ENCODE measurements at places on chromosomes 12 and 14.
A peak's percentile ranks its signal among the peaks of the same experiment; 100 is the strongest.

GRCh38 chr12:120115692-120116440, 687 bp downstream of the RAB35 start:
- DNase-seq, result peak; percentile 59

DNA sequence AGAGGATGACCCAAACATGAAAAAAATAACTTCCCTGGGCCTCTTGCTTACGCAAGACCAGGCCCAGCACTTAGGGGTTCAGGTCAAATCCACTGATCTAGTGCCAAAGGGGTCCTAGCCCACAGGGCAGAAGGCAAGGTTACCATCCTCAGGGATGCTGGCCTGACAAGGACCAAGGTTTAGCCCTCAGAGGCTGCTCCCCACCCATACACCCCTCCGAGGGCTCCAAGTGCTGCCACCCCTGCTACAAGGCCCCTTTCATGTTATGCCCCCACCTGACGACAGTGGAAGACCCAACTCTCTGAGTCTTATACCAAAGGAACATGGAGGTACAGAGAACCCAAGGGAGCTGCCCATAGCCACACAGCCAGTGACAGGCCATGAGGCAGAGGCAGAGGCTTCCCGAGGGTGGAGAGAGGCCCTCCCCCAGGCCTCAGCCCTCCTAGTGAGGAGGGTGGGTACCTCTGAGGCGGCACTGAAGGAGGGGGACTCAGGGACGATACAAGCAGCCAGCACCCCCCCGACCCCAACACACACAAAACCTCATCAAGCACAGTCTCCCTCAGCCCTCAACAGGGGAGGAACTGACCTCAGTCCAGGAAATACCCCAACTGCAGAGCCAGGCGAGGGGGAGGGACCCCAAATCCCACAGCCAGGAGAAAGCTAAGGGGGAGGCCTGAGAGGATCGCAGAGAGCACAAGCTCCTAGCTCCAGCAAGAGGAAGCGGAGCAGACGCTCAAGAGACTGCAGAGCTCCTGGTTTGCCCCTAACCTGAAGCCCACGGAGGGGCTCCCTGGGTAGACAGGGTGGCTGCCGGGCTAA, 37.0 kb downstream of the ANAPC7 start:
- no peak for DNase-seq

DNA sequence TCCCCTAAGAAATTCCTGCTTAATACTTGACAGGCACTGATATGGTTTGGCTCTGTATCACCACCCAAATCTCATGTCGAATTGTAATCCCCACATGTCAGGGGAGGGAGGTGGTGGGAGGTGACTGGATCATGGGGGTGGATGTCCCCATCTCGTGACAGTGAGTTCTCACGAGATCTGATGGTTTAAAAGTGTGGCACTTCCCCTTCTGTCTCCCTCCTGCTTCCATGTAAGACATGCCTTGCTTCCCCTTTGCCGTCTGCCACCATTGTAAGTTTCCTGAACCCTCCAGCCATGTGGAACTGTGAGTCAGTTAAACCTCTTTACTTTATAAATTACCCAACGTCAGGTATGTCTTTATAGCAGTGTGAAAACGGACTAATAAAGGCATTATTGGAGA, 198.0 kb downstream of the FOXN3 start:
- DNase-seq, result no peak

DNA sequence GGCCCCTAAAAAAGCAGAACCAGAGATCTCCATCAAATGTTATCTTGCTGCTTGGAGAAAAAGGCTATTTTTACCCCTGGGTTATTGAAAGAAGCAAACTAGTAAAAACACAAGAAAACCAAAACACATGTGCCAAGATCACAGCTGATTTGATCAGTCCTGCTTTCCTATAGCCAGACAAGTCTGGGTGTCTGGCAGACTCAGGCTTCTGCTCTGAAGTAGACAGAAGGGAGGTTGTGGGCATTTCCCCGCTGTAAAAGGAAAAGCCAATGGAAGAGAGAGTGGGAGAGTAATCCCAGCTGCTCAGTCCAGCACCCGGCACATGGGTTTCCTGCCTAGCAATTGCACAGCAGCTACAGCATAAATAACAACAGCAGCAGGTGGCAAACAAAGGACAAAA, 177.9 kb downstream of the PHLDA1 start:
- DNase-seq, result no peak

GRCh38 chr14:64645220-64645892, 58.9 kb upstream of the PLEKHG3 start:
- no peak for DNase-seq

- DNase-seq, result no peak
These were observed 32.8 kb upstream of the KLHL42 start for GRCh38 chr12:27747111-27747820.

DNA sequence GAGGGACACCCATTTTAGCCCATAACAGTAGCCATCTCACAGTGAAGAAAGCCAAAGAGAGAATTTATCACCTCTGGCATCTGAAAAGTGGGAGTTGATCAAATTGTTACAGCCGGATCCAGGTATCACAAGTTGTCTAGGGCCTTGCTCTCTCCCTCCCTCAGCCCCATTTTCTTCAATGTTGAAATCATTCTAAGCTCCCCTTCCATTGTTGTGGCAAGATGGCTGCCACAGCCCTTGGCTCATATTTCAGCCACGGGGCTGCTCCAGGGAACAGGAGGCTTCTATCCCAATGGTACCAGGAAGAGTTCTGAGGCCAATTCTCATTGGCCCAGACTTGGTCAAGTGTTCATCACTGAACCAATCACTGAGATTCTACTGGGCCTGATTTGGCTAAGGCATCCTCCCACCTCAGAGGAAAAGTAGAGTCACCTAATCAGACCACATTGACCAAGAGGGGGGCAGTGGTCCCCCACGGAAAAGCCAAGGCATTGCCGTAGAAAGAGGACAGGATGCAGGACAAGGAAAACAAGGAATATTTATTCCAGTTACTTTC, 106.2 kb downstream of the GPATCH2L start:
- DNase-seq, result no peak

DNA sequence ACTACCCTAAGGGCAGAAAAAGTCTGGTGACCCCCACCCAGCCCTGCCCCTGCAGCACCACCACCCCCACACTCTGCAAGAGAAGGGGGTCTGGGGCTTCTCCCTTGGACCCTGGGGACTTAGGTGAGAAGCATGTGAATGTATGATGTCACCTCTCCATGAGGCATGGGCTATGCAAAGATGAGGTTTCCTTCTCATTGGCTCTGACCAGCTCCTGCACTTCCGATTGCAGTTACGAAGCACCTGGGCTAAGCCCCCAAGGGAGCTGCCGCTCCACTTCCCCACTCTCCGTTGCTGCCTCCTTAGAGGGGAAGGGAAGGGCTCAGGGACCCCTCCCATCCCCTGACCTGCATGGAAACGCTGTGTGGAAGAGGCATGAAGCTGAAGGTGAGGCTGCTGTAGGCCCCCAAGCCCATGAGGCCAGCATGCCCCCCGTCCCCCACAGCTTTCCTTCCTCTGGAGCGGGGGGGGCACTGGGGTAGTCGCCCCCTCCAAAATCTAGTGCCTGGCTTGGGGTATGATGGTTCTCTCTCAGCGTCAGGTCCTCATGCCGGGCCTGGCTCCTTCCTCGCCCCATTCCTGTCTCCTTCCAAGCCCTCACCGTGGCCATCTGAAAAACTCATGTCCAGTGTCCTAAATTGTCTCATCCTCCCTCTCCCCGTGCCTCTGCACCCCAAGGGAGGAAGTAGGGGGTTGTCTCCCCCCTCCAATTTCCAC, 5.5 kb upstream of the DDX23 start:
- no peak for DNase-seq

GRCh38 chr12:60752589-60752988, 1156.8 kb downstream of the SLC16A7 start:
- DNase-seq, result no peak

DNA sequence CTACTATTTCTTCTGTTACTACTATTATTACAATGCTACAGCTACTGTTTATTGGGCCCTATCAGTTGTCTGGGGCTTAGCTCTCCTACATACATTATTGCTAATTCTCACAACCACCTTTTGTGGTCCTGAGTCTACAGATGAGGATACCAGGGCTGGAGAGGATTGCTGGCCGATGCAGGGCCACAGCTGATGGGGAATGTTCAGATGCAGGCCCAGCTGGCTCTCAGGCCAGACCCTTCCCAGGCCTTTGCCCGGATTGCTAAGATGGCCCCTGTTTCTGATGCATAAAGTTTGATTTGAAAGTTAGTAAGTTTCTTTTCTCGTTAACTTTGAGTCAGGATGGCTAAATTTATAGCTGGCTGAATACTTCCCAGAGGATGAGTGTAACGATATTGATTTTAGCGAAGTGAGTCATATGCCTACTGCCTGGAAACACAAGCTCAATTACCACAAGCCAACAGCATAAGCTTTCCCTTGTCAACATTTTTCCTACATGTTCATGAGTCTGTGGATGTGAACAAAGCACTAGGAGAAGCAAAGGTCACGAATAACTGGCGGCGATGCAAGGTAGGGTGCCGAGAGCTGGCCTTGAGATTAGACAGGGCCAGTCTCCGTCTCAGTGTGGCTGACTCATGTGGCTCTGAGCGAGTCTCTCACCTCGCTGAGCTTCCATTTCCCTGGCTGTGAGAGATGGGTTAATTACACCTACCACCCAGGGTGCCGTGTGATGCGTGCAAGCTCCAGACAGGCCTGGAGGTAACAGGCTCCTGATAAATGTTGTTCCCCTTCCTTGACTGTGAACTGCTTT, 111.0 kb downstream of the BEGAIN start:
- no peak for DNase-seq

GRCh38 chr14:57634335-57634734, 140.7 kb upstream of the CCDC198 start:
- DNase-seq, result no peak

DNA sequence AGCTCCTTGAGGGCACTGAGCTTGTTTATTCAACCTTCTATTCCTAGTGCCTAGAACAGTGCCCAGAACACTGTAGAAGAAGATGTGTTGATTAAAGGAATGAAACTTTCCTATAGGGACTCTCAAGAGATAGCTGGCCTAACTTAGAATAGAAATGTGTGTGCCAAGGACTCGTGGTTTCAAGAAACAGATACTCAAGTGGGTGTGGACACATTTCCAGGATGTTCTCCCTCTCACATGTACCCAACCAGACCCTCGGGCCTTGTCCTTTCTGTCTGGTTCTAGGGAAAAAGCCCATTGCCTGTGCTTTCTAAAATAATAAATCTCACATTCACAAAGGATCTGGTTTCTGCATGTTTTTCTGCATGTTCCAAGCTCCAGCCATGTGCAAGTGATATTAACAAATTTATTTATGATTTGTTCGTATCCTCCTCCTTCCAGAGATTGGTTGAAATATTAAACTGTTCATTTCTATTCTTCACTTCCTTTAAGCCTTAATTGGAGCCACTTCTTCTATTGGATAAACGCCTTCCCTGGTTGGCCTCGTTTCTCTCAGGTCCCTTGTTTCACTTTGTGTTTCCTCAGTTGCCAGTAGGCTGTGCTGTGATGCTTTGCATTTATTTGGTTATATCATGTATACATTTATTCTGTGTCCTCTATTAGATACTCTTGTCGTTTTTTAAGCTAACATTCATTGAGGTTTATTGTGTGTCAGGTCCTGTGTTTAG, 89.8 kb downstream of the CRADD start:
- peak; percentile 17 for DNase-seq

GRCh38 chr12:26389343-26389742, 194.0 kb downstream of the SSPN start:
- DNase-seq, result no peak

DNA sequence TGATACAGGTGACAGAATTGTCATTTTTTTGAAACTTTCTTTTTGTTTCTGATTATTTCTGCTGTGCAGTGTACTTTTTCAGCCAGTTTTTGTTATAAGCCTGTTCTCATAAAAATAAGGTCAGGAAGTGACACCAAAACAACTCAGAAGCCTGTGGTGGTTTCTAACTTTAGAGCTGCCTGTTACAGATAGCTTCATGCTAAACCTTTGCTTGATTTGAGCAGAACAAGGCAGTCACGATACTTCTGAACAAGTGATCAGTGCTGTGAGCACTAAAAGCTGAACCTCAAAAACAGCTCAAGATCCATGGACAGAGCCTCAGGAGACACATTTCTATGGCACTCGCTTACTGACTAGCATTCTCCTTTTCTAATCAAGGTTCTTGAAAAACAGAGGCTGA, 82.0 kb downstream of the PRKCH start:
- DNase-seq, result no peak

DNA sequence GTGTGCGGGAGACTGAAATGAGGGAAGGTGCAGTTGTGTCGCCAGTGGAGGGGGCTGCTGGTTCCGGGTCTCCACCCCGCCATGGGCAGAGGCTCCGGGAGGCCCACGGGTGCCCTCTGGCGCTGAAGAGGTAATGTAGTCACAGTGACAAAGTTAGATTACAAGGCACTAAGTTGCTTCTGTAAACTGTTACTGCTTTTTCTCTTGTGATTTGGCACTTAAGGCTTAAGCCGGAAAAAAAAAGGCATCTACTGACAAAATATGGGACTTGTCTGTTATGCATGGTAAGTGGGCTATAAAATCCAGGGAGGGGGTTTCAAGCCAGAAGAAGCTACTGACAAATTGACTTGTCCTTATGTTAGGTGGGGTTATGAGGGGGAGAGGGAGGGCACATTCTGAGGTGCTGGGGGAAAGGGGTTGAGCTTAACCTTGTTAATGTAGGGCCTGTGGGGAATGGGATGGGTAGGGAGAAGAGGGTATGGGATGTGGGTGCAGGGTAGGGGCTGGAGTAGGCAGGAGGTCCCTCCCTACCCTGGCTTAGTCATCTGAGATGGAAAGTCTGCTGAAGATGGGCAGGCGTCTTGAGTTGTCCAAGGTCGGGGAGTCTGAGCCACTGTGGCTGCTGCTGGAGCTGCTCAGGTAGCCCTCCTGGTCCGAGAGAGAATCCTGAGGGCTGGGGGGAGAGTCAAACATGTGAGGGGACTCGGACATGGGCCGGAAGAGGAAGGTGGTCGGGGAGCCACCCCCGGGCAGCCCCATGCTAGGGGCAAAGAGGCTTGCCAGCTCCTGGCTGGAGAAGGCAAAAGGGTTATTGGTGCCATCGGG, 3.7 kb downstream of the ZFP36L1 start:
- peak; percentile 85 for DNase-seq

DNA sequence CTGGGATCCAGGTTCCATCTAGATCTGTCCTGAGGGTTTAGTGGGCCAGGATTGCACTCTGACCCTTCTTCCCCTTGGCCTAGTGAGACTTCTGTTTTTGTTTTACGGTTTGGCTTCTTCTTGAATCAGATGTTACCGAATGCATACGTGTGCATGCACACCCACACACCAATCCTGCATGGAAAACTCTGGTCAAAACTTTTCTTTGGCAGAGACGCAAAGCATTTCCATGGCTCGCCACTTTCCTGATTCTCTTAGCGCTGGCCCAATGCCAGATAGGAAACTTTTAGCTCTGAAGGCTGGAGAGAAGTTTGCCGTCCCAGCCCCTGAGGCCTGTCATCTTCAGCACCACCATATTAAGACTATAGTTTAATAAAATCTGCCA, 67.4 kb upstream of the ACTN1 start:
- no peak for DNase-seq

- DNase-seq, result no peak
These were observed 148.5 kb upstream of the OR4E1 start for GRCh38 chr14:21822109-21822508.

GRCh38 chr12:109863847-109864712, 16.3 kb downstream of the GLTP start:
- DNase-seq, result no peak

DNA sequence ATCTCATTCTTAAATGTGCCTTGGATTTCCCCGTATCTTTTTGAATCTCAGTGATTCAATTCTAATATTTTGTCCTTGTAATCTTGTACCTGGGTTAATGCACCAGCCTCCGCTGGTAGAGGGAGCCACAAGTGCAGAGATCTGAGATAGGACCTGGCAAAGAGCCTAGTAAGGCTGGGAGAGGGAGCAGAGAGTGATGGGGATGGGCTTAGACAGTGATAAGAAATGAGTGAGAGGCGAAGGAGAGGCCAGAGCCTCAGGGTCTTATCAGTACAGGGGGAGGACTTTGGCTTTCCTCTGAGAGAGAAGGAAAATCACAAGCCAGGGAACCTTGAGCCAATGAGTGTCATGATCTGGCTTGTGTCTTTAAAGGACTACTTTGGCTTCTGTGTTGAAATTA, 30.5 kb upstream of the LMNTD1 start:
- DNase-seq, result no peak

Measured in stimulated activated CD4-positive, alpha-beta T cell treated with anti-CD3 and anti-CD28 coated beads, Interleukin-1b, Interleukin-23, amount 100 ng/mL, for 48 hours (primary cell).